ENCODE measurements at places on chromosomes 11 and 22.

- DNase-seq = no peak
Observed at GRCh38 chr11:4610258-4610935, 2.4 kb upstream of the TRIM68 start.

- DNase-seq = no peak
Observed at GRCh38 chr22:43126501-43127165, 16.1 kb downstream of the BIK start.

- no peak for DNase-seq
Observed at GRCh38 chr11:57222239-57222638, 14.8 kb downstream of the APLNR start.

DNA sequence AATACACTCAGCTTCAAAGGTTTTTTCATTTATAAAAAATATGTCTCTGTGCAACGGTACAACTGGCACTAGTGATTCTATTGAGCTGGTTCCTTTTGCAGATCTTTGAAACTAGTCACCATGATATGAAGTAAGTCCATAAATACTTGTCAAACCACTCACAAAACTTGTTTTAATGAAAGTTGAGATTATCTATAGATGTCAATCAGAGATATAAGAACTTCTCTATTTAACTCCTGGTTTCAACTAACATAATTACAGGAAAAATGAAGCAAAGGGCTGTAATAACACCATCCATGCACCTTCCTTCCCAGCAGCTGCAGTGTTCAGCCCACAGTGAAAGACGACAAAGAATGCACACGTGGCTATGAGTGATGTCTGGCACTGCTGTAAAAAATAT, 44.7 kb downstream of the TMEM123 start:
- no peak for DNase-seq

DNA sequence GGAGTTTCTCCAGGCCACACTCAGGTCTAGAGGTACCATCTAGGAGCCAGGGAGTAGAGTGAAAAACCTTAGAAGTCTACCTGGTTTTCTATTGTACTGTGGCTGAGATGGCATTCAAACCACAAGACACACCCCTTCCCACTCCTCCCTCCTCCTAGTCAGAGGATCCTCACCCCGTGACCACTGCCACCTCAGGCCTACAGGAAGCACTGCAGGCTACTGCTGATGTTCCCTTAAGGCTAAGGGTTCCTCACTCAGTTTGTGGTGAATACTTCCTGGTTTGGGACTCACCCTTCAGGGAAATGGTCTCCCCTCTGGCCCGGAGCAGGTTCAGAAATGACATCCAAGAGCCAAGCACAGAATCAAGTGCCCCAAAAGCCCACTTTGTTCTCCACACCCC, 1293.9 kb downstream of the JRKL start:
- DNase-seq = no peak

GRCh38 chr11:76250520-76251225, 44.4 kb upstream of the WNT11 start:
- DNase-seq = no peak

GRCh38 chr22:33811686-33812085, 108.6 kb downstream of the LARGE1 start:
- no peak for DNase-seq

- peak; percentile 39 for DNase-seq
Observed at GRCh38 chr22:50656122-50657070, 16.2 kb upstream of the SHANK3 start.

DNA sequence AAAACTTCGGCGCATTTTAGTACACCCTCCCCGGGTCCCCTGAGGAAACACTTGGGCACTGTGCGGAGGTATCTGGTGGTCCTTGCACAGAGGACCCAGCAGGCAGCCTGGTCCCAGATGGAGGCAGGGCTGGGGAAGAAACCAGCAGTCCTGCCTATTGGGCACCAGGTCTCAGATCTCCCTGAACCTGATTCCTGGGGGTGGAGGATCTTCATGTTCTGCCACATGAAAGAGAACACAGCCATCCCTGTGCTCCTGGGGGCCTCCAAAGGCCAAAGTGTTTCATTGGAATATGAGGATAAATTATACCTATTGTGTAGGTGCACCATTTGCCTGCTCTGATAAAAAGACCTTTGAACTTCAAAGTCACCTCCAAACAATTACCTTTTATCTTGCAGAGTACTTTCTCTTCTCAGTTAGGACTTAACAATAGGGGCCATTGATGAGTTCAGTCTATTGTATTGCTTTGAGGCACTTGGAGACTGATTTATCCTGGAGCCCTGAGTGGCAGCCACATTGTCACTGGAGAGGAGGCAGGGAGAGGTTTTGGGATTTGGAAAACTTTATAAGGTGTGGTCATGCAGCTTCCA, 1.8 kb downstream of the RCN1 start:
- no peak for DNase-seq

DNA sequence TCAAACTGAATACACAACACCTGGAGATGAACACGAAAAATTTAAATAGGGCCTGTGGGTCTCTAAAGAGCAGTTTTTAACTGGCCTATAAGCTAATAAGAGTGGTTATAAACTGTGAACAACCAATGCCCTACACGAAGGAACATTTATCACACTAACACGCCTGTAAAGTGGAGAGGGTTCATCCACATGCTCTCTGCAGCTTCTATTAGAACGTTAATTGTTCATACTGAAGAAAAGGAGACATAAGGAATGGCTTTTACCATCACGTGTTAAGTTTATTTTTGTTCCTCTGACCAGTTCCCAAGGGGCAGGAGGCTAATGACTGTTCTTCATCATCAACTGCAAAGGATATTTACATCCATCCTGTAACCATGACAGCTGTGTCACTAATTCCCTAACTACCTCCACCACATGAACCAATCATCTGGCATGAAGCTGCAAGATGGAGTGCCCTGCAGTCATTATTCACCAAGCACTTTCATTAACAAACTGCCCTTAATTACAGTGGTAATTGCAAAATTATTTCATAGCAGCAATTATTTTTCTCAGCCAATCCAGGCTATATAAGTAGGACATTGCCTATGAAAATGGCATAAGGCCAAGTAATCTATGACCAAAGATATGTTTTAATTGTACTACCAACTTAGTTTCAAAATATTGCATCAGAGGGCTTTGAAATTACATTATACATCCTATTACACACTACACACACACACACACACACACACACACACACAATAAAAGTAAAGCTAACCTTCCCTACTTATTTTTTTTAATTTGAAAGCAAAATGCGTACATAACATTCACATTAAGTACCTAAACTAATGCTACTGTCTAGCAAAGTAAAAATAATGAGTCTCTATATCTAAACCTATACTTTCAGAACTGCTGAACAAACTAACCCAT, 186.7 kb downstream of the CADM1 start:
- no peak for DNase-seq

GRCh38 chr11:68051191-68052136, 12.6 kb downstream of the TCIRG1 start:
- no peak for DNase-seq

GRCh38 chr11:66856496-66857233, at the start of gene LRFN4:
LRFN4 (plus strand) TSS chr11:66857064; CDS start chr11:66857745, 681 bp downstream.
- no peak for DNase-seq

GRCh38 chr22:38655519-38656255, 505 bp downstream of the FAM227A start:
- DNase-seq = no peak

GRCh38 chr11:8105666-8106065, 24.7 kb downstream of the TUB start:
- no peak for DNase-seq

DNA sequence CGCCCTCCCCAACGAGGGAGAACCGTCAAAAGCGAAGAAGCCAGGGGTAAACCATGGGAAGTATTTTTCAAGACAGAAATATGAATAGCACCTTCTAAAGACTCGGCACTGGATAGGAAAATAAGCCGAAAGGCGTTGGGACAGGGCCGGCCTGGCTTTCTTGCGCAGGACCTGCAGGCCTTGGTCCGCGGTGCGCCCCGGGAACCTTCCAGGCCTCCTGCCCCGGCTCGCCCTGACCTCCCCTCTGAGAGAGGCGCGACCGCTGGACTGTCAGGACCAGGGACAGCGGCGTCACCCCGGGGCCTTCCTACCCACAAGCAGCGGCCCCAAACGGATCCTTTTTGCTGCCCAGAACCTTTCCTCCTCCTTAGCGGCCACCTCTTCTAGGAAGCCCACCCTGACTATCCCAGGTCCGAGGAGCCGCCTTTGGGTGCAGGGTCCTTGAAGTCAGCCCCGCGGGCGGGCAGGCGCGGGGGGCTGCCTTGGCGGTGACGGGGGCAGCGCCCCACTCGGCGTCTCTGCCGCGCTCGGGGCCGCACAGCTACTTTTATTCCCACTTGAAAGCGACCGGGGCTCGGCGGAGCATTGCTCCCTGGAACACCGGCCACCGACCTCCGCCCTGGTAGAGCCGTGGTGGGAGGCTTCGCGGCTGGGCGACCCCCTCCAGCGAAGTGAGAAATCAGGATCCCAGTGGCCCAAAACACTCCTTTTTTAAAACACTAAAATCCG, 650 bp upstream of the MAPK11 start:
- no peak for DNase-seq

GRCh38 chr22:32682990-32683389, 118.5 kb upstream of the TIMP3 start:
- DNase-seq = no peak

- no peak for DNase-seq
Observed at GRCh38 chr11:114398303-114398920, 1.9 kb downstream of the C11orf71 start.
